ENCODE measurements at places on chromosomes 13 and 19.
A peak's percentile ranks its signal among the peaks of the same experiment; 100 is the strongest.

GRCh38 chr19:4652075-4652474 lies 12.8 kb downstream of the TNFAIP8L1 start:
- DNase-seq = no peak

GRCh38 chr19:35447606-35448469 lies at the start of gene FFAR2:
Gene FFAR2, plus strand, starts transcription at chr19:35448257. Its CDS starts 1,458 bp downstream, at chr19:35449715.
- DNase-seq = no peak

DNA sequence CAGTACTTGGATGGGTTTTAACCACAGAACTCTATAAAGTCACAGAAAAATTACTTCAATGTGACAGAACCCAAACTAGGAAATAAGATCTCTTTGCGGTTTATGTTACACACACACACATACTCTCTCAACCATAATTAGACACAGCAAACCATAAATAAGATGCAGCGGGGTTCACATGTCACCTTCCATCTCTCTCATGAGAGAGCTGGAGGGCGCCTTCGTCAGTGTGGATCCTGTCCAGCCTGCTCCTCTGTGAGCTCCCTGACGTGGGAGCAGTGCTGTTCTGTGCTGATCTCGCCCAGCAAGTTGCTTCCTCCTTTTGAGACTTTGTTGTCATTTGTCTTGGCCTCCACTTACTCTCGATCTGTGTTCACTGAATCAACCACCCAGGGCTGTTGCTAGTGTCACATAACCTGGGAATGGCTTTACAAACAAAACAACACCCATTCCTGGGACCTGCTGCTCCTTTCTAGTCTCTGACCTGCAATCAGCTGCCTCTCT lies 204.9 kb upstream of the KL start:
- DNase-seq = no peak

GRCh38 chr19:49415102-49415809 lies 8.0 kb downstream of the PTH2 start:
- no peak for DNase-seq

DNA sequence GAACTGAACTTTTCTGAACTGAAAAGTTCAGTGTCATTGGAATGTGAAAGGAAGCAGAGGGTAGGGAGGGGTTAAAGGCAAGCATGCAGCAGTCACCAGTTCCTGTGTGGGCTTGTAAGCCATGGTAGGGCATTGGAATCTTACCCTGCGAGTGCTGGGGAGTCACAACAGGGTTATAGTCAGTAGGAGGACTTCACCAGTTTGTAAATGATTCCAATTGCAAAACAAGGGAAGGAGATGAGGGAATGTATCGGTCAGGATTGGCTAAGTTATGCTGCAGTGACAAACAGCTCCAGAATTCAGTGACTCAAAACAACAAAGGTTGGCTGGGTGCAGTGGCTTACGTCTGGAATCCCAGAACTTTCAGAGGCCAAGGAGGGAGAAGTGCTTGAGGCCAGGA lies 12.8 kb downstream of the LYPD3 start:
- no peak for DNase-seq

DNA sequence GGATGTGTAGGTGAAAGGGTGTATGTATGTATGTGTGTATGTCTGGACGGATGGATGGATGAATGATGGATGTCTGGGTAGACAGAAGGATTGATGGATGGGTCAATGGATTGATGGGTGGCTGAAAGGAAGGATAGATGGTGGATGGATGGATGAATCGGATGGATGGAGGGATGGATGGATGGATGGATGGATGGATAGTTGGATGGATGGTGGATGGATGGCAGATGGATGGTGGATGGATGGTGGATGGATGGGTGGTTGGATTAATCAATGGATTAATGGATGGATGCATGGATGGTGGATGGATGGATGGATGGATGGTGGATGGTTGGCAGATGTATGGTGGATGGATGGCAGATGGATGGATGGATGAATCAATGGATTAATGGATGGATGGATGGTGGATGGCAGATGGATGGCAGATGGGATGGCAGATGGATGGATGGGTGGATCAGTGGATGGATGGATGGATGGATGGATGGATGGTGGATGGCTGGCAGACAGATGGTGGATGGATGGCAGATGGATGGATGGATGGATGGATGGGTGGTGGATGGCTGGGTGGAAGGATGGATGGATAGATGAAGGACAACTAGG lies 16.5 kb upstream of the PPP5C start:
- DNase-seq = no peak

- no peak for DNase-seq
Measured at GRCh38 chr13:110687736-110688135, 18.2 kb downstream of the CARS2 start.

DNA sequence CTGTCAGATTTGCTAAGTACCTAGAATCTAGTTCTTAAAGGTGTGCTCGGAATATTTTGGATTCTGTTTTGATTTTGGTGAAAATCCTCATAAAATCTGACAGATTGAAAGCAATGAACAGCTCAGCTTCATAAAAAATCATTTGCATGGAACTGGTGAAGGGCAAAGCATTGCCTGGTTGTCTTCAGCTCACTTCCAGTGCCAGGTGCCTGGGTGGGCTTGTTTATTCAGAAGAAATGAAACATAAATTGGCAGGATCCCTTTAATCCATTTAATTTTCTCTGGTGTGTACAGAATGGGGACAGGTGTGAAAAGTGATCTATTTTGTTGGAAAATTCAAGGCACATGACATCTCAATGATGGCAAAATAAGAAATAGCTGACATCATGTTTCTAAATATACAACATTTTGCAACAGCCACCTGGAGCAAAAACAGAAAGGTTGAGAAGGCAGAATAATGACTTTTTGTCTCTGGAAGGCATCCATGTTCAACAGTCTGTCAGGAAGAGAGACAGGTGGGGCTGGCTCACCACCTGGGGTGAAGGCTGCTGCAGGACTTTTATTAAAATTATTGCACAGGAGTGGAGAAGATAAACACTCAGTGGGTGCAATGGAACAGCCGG lies 52.2 kb downstream of the RFC3 start:
- no peak for DNase-seq

GRCh38 chr19:53308339-53308811 lies 25.2 kb upstream of the ZNF845 start:
- no peak for DNase-seq

GRCh38 chr19:13208672-13209483 lies 58.7 kb downstream of the IER2 start:
- no peak for DNase-seq

DNA sequence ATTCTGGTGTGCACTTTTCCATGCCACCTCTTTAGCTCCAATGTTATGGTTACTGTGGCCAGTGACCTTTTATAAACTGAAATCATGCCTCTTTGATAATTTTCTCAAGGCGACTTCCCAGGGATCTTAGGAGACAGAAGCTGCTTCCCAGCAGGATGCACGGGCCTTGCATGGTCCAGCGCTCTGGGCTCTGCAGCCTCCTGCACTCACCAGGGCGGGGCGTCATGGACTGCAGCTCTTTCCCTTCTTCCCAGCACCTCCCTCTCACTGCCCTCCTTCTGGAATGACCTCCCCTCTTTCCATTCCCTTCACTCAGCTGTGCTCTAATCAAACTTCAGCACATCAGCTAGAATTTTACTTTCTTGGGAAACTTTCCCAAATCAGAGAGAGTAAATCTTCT lies 318.3 kb downstream of the IRS2 start:
- DNase-seq = no peak

- DNase-seq = no peak
Measured at GRCh38 chr19:36686365-36687213, 823 bp upstream of the ZNF567 start.

- no peak for DNase-seq
Measured at GRCh38 chr13:75145927-75146326, 336.0 kb downstream of the TBC1D4 start.

DNA sequence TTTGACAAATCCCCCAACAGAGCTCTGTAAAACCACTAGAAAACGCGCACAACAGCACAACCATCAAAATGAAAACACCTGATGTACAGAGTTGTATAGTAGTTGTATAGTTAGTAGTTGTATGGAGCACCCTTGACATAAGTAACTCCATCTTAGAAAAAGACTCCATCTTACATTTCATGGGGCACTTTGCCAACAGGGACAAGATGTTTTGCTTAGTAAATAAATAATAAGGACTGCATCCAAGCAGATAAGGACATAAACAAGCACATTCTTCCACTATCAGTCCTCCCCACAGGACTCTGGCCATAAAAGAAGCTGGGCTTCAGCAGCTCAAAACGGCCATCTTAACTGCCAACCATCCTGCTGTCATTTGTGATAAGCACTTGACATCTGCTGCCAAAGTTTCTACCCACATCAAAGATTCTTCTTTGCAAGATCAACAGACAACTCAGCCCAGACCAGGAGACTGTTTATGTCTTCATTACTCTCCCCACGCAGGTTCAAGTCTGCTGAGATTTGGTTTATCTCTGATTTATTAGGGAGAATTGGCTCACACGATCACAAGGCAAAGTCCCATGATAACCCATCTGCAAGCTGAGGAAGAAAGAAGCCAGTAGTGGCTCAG lies 20.7 kb upstream of the ZNF331 start:
- no peak for DNase-seq

- no peak for DNase-seq
Measured at GRCh38 chr13:53946500-53946899, 917.9 kb downstream of the OLFM4 start.

DNA sequence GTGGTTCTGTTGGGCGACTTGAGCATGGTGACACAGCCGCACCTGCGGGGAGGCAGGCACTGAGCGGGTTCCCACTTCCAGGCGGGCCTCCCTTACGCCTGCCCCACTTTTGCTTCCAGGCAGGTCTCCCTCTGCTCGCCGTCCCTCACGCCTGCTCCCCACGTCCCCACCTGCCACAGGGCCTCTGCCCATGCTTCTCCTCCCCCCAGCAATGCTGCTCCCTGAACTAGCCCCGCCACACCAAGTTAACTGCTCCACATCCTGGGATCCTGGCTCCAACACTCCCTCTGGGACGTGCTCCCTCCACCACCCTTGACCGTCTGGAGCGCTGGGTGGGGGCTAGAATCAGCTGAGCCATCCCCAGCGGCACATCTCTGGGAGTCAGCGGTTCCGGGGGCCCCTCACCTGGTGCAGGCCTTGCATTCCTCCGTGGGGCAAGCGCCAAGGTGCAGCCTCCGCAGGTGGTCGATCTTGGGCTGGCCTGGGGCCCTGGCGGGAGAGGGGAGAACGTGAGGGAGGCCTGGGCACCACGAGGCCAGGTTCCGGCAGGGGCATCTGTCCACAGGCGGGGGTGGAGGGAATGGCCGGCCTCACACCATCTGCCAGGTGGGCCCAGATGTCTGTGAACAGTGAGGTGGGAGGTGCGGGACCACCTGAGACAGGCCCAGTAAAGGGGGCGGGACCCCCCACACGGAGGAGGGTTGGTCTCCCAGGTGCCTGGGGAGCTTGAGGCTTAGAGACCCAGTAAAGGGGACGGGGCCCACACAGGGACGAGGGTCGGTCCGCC lies 9.2 kb downstream of the CFD start:
- no peak for DNase-seq

DNA sequence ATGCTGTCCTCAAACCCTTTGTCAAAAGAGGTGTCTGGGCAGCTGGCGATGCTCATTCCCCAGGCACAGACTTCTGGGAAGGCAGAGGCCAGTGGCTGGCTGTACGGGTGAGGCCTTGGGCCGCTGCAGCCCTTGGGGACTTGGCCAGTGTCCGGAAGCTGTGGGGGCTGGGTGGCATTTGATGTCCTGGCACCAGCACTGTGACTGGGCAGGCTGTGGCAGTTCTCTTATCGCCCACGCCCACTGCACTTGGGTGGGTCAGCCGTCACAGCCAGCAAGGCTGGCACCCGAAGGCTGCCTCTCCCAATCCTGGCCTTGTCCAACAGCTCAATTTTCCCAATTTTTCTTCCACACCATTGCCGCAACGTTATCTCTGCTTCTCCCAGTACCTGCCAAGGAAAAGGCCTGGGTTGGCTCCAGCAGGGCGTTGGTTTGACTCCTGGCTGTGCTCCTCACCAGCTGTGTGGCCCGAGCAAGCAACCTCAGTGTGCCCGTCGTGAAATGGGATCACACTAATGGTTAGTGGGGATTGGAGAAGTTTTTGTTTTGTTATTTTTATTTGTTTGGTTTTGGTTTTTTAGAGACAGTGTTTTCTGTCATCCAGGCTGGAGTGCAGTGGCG lies 12.7 kb upstream of the SLC44A2 start:
- DNase-seq = no peak

GRCh38 chr19:12000152-12000981 lies 35.1 kb downstream of the ZNF433 start:
- no peak for DNase-seq

DNA sequence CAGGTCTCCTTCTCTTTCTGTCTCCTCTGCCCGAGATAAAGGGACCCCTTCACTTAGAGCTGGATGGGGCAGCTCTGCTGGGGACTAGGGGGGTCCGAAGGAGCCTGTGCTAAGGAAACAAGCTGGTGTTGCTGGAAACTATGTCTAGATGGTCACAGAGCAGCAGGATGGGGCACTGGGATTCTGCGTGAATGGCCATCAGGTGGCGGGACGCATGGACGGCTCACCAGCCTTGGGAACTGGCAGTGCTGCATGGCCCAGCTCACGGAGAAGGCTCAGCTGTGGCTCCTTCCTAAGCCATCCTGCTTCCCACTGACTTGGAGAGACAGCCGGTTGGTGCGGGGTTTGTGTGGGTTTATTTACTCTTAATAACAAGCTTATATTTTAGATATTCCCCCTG lies 411.8 kb downstream of the ZNF536 start:
- no peak for DNase-seq

DNA sequence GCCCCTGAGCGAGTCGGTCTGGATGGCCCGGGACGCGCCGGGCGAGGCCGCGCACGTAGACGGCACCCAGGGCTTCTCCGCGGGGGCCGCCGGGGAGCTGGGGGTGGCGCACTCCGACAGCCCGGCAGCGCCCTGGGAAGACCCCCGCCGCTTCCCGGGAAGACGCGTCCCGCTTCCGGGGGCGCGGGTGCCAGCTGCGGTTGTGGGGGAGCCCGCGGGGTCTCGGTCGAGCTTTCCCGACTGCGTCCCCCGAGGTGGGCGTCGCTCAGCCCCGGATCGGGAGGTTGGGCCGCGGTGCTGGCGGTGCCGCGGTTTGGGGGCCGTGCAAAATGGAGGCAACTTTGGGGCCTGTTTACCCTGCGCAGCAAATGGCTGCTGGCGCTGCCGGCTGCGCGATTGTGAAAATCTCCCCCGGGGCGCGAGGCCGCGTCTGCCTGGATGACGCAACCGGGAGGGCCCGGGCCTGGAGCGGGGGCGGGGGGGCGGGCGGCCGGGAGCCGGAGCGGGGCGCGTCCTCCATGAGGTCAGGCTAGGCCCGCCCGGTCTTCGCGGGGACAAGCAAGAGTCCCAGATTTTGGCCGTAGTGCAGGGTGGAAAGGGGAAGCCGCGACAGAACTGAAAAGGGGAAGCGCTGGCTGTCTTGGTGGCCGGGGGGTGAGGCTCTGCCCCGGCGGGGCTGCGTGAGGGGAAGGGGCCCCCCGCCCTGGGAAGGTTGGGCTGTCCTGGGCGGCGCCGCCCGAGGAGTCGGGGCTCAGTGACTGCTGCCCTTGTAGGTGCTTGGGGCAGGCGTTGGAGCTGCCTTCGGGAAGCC lies 11.3 kb downstream of the PEAK3 start:
- peak; percentile 53 for DNase-seq

- DNase-seq = no peak
Measured at GRCh38 chr19:648904-649801, 9.5 kb downstream of the FGF22 start.
